AG04449 (cell line): ENCODE measurements at places on chromosomes 13 and 19.

DNA sequence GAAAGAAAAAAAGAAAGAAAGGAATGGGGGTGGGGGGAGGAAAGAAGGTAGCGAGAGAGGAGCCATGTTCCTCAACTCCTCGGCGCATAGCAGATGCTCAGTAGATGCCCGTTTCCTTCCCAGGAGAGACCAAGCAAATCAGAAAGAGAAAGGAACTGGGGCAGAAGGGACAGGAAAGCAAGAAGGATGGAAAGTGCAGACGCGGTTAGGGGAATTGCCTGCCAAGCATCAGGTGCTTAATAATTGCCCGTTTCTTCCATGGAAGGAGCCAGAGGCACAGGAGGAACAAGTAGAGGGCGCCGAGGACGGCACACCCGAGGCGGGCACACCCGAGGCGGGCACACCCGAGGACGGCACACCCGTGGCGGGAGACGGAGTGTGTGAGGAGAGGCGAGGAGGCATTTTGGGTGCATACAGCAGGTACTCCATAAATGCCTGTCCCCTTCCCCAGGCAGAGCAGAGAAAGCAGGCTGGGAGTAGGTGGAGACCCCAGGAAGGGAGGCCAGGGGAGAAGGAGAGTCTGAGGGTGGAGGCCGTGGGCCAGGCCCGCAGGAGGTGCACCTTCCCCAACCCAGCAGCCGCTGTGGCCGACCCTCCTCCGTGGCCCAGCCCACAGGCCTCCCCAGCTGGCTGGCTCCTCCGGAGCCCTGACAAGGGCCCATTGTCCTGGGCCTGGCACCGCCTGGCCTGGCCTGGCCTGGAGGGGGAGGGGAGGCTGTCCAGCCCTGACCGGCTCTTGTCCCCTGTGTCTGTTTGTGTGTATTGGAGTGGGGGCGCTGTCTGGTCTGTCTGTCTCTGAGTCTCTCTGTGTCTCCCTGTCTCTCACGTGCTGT, 14.6 kb downstream of the JOSD2 start:
- DNase-seq: no peak

DNA sequence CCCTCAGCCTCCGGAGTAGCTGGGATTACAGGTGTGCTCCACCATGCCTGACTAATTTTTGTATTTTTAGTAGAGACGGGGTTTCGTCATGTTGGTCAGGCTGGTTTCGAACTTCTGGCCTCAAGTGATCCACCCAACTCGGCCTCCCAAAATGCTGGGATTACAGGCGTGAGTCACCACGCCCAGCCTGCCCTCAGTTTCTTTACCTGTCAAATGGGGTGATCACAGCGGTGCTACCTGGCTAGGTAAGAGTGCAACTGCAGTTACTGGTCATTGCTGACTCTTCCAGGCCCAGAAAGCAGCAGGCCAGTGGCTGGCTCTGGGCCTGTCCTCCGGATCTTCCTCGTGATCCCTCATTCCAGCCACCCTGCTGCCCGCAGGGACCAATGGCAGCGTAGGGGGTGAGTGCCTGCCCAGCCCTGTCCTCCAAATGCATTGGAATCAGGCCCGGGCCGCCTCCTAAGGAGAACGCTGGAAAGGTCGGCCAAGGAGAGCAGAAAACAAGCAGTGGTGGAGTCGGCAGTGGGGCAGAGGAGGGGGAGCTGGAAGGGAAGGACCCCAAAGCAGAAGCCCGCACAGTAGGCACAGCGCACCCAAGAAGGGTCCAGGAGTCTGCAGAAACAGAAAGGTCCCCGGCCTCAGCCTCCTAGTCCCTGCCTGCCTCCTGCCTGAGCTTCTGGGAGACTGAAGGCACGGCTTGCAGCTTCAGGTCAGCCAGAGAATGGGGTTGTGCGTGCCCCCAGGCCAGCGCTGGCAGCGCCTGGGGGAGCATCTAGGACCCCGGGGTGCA, 1.8 kb upstream of the SLC27A1 start:
- no peak for DNase-seq

- DNase-seq: no peak
Observed at GRCh38 chr13:113360446-113360845, 3.5 kb downstream of the GRTP1 start.

DNA sequence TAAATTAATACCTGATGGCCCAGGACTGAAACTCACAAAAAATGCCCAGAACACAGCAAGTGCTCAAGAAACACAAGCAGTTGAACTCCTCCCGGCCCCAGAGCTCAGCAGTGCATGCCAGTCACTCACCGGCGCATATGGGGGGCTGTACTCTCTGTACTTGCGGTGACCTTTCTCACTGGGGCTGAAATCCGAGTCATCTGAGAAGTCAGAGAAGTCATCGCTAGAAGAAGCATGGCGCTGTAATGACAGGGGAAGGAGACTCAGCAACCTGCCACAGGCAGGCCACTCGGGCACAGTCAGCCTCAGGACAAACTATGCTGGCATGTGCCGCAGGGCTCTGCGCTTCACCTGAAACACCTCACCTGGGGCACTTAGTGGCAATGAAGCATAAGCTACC, 19.7 kb downstream of the ZC3H4 start:
- DNase-seq: no peak

DNA sequence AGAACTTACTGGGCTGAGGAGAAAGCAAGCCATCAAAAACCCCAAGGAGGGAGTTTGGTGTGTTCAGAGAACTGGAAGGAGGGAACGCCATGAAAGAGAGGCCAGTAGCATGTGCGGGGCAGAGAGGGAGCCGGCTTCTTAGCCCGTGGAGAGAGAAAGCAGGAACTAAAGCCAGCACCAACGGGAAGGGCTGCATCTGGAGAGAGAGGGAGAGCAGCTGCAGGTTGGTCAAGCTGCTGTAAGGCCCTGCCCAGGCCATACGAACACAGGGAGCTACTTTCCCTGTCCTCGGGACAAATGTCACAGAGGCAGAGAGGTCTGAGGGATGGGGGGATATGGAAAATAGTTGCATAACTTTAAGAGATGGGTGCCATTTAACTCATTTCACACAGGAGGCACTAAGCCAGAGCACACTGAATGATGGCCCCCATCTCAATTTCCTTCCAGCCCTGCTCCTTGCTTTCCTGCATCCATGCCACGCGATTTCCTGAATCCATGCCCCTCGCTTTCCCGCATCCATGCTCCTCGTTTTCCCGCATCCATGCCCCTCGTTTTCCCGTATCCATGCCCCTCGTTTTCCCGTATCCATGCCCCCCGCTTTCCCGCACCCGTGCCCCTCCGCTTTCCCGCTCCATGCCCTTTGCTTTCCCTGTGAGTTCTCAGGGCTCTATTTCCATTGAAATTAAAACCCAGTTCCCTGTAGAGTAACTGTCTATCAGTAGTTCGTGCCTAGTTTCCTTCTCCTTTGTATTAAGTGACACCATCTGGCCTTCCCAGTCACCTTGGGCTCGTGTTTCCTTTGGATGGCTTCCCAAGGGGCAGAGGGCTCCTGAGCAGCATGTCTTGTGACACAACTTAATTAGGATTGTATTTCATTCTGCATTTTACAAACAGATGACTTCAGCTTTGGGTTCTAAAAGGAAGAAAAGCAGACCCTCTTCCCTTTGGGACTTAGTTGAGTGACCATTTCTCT, 31.5 kb upstream of the TPT1 start:
- no peak for DNase-seq

DNA sequence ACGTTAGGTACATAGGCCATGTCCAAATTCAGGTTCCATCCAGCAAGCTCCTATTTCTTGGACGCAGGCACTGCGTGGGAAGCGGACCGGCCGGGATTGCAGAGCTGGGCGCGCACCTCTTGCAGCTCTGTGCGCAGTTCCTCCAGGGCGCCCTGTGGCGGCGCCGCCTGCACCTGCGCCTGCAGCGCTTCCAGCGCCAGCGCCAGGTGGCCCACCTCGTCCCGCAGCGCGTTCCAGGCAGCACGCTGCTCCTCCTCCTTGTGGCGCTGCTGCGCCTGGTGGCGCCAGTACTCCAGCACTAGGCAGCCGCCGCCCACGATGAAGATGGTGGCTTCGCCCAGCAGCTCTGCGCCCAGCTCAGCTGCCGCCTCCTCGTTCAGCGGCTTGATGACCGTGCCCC, 31.1 kb downstream of the OPA3 start:
- DNase-seq: no peak

DNA sequence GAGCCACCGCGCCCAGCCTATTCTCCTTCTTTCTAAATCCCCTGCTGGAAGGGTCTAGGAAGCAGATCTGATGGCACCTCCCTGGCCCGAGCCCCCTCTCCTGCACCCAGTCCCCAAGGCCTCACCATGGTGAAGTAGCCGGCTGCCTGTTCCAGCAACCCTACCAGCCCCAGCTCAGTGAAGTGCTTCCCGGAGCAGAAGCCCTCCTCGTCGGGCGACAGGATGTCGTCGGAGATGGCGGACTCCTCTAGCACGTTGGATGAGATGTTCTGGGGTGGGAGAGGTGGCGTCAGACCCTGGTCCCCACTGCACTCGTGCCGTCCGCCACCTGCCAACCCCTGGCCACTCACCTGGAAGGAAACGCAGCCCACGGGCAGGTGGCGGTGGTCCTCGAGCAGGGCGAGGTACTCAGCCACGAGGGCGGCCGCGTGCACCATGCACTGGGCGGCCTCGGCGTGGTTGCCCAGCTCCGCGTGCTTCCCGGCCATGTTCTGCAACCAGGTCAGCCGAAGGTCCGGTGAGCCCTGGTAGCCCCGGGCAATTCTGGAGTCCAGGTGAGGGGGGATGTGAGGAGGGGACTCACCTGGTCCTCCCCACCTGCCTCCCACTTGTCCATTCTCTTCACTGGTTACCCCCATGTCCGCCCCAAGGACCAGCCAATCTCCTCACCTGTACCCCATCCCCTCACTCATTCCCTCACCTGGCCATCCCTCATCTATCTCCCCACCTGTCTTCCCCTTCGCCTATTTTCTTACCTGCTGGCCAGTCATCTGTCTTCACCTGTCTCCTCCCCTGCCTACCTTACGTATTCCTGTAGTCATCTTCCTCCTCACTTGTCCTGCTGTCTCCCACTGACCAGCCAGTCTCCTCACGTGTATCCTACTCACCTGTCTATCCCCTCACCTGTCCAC, 11.5 kb upstream of the KANK2 start:
- no peak for DNase-seq

GRCh38 chr19:1526066-1526778, 2.3 kb downstream of the PLK5 start:
- DNase-seq: no peak

GRCh38 chr19:15935167-15935702, 906 bp upstream of the CYP4F11 start:
- DNase-seq: no peak

GRCh38 chr13:73351730-73352129, 292.9 kb downstream of the KLF5 start:
- DNase-seq: no peak

GRCh38 chr19:17677002-17677401, 11.2 kb downstream of the UNC13A start:
- DNase-seq: no peak

DNA sequence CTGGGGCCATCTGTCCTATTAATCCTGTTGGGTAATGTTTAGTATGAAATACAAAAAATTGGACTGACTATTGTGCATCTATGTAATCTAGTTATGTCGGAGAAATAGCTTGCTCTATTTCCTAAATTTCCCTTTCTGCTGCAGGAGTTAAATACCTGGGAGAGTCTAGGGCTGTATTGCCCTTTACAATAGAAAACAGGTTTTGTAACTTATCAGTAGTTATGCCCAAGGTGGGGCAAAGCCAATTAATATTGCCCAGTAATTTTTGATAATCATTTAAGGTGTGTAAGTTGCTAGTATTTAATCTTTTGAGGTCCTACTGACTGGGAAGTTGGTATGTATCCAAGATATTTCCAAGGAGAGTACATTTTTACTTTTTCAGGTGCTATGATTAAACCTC, 838.1 kb downstream of the DACH1 start:
- DNase-seq: no peak

DNA sequence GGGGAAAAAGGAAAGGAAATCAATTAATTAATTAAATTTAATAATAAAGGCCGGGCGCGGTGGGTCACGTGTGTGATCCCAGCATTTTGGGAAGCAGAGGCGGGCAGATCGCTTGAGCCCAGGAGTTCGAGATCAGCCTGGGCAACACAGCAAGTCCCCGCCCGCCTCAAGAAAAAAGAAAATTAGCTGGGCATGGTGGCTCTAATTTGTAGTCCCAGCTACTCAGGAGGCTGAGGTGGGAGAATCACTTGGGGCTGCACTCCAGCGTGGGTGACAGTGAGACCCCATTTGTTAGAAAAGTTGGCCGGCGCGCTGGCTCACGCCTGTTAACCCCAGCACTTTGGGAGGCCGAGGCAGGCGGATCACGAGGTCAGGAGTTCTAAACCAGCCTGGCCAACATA, 733 bp upstream of the CD320 start:
- DNase-seq: no peak

DNA sequence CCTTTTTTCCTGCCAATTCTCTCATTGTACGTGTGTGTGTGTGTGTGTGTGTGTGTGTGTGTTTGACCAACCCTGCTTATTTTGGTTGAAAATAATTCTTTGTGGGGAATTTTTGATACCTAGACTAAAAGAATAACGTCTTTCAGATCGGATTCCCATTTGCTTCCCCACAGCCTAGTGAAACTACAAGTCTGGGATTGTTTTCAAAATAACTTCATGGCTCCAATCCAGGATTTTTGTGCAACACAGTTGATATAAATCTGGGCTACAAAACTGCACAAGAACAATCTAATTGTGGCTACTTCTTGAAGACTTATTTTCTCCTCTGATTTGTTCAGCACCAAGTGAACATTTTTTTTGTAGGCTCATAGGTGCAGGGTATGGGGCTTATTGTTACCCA, 332.8 kb upstream of the MIR17HG start:
- DNase-seq: no peak

DNA sequence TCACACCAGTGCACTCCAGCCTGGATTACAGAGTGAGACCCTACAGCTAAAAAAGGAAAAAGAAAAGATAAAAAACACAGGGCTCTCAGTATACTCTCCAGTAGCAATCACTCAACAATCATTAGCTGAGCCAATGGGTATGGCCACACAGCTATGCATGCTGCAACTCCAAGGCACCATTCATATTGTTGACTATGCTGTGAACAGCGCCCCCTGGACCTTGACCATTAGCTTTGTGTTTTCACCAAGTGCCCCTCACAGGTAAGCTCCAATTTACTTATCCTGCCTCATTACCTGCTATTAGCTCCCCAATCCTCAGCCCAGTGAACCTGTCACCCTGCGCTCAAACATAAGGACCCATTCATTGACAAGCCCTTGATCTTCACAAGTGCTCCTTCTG, 35.8 kb downstream of the ZIC5 start:
- DNase-seq: no peak

DNA sequence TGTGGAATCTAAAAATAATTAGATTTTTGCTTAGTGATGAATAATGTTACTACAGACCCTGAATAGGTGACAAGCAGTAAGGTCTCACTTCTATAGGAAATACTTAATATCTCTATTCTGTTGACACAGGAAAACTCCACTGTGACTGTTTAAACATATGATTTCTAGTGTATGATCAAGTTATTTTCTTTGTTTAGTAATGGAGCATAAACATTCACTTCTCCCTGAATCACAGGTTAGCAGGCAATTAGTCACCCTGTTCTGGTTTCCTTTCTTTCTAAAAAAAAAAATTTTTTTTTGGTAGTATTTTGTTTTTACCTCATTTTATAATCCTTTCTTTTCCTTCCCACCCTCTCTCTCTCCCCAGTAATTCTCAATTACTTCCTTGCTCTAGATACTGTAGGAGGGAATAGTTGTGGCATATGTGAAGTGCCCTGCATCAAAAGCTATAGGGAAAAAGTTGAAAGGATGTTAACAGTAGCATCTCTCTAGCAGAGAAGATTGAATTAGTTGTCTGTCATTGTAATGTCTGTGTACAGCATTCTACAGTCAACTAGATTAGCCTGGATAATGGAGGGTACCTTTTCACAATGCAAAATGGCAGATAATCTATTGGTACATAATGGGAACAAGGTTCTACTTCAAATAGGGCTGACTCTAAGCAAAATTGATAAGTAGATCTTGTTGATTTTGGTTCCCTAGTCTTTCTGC, 3.5 kb downstream of the HS6ST3 start:
- no peak for DNase-seq
